Stimulated activated CD8-positive, alpha-beta memory T cell treated with anti-CD3 and anti-CD28 coated beads, Interleukin-7, amount 100 ng/mL, for 24 hours (primary cell): ENCODE measurements at places on chromosomes 4 and X.

GRCh38 chrX:129636175-129636681, 18.5 kb downstream of the APLN start:
- no peak for DNase-seq

DNA sequence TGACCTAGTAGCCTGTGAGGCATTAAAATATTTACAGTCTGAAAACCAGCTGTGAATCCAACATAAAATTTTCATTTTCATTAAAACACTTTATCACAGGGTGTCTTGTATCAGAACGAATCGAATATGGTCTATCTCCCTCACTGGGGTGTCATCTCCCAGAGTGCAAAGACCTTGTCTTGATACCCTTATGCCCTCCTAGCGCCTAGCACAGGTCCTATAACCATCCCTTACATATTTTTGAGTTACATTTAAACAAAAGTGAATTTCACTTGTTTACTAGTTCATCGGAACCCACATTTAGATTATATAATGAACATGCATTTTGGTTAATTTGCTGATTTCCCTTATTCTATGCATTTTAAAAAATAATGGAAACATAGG, 14.0 kb downstream of the DIPK2B start:
- DNase-seq, result no peak

GRCh38 chrX:68462197-68462596, 28.9 kb upstream of the OPHN1 start:
- DNase-seq, result no peak

DNA sequence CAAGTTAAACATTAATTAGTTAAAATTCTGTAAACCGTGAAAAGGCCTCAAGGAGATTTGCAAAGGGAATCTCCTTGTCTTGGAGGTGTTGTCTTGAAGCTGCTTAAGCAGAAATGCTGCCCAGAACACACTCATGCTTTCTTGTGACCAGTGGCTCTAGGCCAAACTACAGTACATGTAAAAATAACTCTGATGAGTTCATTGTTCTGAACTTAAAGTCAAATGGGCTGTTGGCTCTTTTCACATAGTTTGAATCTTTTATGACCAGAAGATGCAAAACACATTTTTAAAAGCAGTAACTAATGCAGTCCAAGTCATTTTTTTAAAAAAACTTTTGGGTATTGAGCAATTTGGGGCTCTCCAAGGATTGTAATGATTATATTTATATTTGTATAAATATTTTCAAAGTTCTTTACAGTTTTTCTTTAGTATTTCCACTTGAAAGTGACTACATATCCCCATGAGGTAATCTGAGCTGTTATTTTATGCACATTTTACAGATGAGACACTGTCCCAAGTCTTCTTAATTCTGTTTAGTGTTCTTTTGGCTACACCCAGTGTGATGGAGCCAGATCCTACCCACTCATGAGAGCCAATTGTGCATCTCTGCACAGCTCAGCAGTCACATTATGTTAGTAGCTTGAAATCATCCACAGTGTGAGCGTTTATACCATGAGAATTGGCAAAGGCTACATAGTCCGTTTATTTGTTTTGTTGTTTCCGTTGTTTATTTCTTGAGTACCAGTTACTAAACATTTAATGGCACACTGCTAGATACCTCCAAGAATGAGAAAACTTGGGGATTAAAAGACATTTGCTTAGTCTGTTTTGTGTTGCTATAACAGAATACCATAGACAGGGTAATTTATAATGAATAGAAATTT, 112.8 kb upstream of the ATXN3L start:
- no peak for DNase-seq

DNA sequence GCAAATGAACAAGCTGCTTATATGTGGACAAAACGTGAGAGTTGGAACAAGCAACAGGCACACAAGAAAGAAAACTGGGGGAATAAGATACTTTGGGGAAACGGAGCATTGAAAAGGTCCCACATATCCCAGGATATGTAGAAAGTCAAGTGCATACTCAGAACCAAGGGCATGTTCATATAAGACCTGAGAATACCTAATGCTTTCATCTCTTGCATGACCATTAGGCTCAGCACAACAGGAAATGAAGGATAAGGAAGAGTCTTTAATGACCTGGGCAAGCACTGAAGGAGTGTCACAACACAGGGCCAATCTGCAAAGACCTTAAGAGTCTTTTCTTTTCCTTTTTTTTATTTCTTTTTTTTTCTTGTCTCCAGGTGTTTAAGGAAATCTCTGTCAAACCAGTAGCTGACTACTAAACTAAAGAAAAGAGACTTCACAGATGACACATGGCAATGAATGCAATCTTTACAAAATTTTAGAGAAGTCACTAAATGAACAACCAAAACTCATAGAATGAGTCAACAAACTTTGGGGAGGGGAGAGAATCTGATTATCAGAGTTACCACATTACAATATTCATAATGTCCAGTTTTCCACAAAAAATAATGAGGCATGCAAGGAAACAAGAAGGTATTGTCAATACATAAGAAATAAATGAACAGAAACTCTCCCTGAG, 67.9 kb upstream of the STK26 start:
- no peak for DNase-seq

GRCh38 chr4:41339812-41340809, 83.4 kb downstream of the UCHL1 start:
- DNase-seq, result no peak

DNA sequence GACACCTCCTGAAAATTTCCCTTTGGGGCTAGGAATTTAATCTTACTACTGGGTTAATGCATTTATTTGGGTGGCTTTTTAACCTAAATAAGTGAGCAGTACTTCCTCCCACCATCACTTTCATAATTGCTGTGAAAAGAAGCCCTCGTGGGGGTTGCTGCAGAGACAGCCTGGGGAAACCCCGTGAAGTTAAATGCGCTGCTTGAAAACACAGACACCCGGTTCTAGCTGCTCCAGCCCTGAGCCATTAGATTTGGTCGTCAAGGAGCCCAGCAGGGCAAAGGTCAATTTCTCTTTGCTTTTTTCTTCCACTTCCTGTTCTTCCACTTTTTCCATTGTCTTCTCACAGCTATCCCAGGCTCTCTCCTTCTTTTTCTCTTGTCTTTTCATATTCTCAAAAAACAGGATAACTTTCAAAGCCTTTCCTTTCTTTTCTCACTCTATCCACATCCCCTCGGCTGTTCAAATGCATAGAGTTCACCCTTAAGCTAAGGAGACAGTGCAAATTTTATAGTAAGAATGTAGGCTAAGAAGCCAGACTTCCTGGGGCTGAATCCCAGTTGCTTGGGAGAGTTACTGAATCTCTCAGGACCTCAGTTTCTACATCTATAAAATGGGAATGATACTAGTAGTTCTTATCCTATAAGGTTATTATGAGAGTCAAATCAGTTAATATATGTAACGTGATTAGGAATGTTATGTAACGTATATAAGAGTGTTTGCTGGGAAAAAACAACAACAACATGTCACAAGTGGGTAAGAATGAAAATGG, 91.5 kb upstream of the ZNF827 start:
- DNase-seq, result no peak

DNA sequence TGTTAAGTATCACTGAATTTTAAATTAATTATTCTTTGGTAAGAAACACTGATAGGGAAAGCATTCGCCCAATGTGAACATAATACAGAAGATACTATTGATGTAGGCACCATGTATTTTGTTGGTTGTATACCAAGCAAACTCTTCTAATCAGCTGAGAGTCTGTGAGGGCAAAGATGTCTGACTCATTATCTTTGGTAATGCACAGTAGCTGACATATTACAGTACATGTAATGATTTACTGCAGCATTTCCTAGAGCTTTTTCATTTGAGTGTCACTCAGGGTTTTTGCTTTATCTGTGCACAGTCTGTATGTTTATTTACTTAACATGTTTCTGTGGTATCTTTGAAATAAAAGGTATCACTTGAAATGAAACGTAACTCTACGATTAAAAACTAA, 49.2 kb downstream of the CENPVL3 start:
- DNase-seq, result no peak

GRCh38 chr4:18664171-18664570, 642.6 kb upstream of the LCORL start:
- no peak for DNase-seq

DNA sequence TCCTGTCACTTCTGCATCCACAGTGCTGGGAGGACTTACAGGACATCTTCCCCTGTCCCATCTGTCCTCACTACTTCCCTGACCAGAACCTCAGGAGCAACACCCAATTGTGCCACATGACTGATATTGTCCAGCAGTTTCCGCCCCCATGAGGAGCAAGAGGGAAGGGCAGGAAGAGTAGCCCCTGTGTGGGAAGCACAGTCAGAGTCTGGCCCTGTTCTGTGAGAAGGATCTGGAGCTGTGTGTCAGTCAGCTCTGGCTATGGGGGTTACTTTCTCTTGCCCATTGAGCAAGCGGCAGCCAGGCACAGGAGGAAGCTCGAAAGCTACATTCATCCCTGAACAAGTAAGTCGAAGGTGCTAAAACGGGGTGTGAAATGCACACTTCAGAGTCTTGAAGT, 14.8 kb upstream of the TRIM60 start:
- DNase-seq, result no peak

DNA sequence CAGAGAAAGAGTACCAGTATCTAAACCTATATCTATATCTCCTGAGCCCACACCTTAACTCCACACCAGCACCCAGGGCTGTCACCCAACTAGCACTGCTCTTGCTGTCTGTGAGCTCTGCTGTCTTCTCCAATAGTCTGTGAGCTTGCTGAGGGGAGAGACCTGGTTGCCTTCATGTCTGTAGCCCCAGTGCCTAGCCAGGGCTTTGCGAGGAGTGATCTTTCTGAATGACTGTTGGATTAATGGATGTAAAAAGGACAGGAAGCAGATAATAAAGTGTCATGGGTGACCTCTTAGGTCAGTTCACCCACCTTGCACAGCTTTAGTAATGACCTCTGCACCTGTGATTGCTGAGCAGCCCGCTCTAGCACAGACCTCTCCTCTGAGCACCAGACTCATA, 30.5 kb downstream of the CNGA2 start:
- no peak for DNase-seq

GRCh38 chr4:139050446-139050845, 34.9 kb downstream of the NOCT start:
- no peak for DNase-seq

- DNase-seq, result no peak
These were observed 515.0 kb downstream of the CFAP47 start for GRCh38 chrX:36434522-36434921.

DNA sequence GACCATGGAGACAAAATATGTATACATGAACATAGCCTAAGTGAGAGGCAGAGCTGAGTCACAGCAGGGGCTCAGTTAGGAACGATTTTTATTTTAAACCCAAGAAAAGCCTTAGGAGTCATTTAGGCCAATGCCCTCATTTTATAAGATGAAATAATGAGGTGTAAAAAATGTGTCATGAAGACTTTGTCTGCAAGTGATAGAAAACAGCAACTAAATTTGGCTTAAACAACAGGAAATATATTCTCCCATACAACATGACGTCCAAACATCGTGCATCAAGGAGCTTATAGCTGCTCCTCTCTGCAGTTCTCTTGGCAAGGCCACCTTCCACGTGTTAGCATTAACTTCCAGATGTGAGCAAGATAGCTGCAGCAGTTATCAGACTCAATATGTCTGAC, 16.8 kb downstream of the SCFD2 start:
- no peak for DNase-seq

GRCh38 chr4:148954011-148954749, 512.0 kb upstream of the NR3C2 start:
- no peak for DNase-seq

DNA sequence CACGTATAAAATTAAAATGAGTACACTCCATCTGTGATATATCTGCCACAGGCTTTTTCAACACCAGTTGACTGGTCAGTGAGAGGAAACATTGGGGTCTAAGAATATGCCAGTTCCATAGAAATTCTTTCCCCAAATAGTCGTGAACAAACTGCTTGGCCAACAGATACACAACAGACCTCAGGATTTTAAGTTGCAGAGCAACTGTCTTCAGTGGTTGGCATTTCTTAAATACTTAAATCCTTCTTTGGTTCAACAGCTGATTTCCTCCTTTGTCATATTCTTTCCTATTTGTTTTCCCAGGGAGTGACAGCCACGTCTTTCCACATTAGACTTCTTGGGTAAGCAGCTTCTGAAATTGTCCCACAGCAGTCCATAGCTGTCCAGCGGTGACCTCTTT, 7.0 kb upstream of the DDX60 start:
- DNase-seq, result no peak

DNA sequence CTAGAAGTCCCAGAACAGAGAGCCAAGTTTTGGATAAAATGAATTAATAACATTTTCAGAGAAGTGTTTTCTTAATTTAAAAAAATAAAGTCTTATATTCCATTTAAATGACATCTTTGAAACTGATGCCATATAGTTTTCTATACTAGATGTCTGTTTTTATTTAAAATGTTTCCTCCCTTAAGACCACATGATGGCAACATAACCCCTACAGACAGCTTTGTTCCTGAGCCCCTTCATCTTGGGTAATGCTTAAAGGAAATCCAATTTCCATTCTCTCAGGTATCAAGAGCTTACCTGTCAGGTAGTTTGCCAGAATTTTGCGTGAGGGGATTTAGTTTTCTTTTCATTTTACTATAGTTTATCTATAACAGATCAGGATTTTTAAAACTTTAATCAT, 181.4 kb upstream of the UGT8 start:
- no peak for DNase-seq

DNA sequence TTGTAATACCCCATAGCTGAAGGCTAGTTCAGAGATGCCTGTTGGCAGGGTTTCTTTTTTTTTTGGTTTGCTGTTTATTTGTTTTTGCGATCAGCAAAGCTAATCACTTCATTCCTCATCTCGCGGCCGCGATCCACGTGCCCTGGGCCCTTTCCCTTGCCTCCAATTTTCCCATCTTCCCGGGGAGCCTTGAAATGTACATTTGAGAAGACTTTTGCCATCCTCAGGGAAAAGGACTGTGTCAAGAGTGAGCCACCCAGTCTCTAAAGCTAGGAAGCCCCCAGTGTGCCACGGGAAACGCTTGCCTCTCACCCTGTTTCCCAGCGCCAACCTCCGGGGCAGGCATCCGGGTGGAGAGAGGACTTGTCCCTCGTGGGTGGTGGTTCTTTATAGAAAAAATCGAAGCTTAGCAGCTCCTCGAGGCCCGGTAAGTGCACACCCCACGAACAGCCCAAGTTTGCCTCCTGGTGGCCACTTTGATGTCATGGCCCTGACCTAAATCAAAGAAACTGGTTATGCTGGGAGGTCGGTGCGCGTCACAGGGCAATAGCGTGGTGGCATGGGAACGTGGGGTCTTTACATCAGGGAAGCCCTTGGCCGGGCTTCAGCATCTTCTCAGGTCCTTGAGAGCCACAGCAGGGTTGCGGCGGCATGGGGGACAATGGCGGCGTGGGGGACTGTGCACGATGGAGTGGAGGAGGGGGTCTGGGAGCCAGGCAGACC, 42.0 kb downstream of the MAP7D3 start:
- no peak for DNase-seq

- DNase-seq, result no peak
These were observed 110.5 kb upstream of the PAK3 start for GRCh38 chrX:110985470-110985869.
